ENCODE measurements at places on chromosomes 4 and X.

- DNase-seq, result no peak
Observed at GRCh38 chr4:30789219-30789671, 69.1 kb downstream of the PCDH7 start.

GRCh38 chr4:37758226-37758625 lies 68.3 kb upstream of the PGM2 start:
- no peak for DNase-seq

- no peak for DNase-seq
Observed at GRCh38 chr4:2132438-2132837, 73.3 kb downstream of the NAT8L start.

- DNase-seq, result no peak
Observed at GRCh38 chr4:37197899-37198298, 46.6 kb upstream of the NWD2 start.

Measured in stimulated activated CD8-positive, alpha-beta memory T cell treated with anti-CD3 and anti-CD28 coated beads, Interleukin-7, amount 100 ng/mL, for 1 hour (primary cell).